Karpas-422 (cell line): ENCODE measurements at places on chromosomes 13 and 19. TPM values are rescaled to one million over a fixed set of nuclear protein-coding genes. Genes with fewer than 3 reads are reported as not detected.

Gene TEX29
- total RNA-seq = 1.6 TPM in 1 of 2 replicates, not detected in the other

GRCh38 chr13:95620825-95621498 is 23.5 kb downstream of the DZIP1 start:
- DNase-seq = no peak

DNA sequence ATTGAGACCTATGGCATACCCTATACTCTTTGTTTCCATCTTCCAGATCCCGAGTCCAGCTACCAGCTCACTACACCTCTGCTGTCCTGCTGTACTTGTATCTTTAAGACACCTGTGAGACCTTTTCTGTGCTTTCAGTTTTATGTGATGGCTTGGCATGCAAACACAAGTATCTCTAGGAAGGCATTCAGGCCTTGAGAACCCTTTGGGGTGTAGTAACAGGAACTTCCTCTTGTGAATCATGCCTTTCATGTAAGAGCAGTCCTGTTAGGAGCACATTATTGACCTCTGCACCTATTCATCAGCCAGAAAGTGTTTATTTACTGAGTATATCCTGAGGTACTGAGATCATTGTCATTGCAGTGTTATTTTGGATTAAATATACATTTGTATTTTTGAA is 87.0 kb upstream of the HTR2A start:
- peak; percentile 80 for DNase-seq

- no peak for DNase-seq
Observed at GRCh38 chr13:33764716-33765115, 53.2 kb upstream of the RFC3 start.

GRCh38 chr13:106588367-106588766 is 20.4 kb upstream of the ARGLU1 start:
- DNase-seq = no peak

DNA sequence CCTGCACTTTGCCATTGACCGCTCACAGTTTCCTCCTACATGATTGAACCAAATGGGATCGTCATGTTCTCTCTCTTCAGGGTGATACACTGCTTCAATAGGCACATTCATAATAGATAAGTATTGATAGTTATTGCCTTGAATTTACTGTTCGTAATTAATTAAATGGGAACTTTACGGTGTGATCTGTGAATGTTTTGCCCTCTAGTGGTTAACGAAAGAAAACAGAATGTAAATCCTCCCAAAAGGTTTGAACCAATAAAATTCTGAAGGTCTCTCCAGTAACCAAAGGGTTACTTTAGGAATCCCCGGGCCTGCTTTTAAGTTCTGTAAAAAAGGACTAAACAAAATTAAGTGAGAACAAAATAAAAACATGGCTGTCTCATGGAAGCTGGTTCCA is 389.3 kb downstream of the DACH1 start:
- DNase-seq = peak; percentile 44

DNA sequence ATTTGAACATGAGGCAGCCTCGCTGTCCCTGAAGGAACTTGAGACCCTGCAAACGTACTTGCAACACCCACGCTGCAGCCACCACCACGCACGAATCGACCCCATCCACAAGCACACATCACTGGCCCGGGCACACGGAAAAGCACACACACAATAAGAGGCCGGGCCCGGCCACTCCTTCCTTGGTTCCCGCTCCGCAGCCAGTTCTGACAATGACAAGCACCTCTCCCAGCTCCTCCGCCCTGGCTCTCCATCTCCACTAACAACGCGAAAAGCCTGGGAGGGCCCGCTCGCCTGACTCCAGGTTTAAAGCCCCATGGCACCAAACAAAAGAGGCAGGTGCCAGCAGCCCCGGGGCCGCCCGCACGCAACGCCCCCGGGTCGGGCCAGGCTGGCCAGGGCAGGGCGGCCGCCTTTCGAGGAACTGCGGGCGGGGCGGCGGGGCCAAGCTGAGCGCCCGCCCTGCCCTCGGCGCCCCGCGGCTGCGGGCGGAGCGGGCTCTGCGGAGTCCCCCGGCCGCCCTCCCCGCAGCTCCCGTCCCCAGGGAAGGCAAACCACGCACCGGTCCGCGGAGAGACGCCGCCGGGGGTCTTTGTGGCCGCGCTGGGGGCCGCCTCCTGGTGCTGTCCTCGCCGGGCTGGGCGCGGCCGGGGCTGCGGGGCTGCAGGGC is 495 bp downstream of the DCLK1 start:
- no peak for DNase-seq
